Esophagus squamous epithelium (tissue), 5 donors: ENCODE measurements at places on chromosomes 1 and 21.

- no peak for DNase-seq
Observed at GRCh38 chr1:91817211-91817905, 68.6 kb downstream of the TGFBR3 start.

- DNase-seq = no peak
Observed at GRCh38 chr21:45203983-45204382, 83.7 kb downstream of the POFUT2 start.

DNA sequence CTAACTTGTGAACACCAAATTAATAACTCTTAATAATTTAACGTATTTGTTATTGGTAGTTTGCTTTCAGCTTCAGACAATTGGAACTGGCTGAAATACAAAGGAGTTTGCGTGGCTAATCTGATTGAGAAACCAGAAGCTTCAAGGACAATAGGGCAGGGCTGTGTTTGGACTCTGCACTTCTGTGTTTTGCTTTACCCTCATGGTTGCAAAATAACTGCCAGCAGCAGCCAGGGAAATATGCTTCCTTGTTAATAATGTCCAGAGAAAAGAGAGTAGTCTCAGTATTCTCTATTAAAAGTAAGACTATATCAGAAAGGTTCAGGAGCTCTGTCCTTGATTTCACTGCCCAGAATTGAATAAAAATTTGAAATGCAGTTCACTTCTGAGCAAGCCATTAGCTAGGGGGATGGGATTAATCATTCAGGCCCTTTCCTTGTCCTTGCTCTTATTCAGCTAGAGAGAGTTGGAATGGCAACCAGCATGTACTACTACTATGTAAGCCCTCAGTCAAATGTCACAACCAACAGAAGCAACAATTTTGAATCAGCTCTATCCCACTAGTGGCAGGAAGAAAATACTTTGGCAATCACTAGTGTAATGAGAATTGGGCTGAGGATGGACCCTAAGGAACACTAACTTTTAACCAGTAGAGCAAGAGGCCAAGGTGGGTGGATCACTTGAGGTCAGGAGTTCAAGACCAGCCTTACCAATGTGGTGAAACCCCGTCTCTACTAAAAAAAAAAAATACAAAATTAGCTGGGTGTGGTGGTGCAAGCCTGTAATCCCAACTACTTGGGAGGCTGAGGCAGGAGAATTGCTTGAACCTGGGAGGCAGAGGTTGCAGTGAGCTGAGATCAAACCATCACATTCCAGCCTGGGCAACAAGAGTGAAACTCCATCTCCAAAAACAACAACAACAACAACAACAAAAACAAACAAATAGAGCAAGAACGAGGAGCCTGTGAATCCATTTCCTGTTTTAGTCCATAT lies 76.8 kb downstream of the POU2F1 start:
- DNase-seq = no peak

DNA sequence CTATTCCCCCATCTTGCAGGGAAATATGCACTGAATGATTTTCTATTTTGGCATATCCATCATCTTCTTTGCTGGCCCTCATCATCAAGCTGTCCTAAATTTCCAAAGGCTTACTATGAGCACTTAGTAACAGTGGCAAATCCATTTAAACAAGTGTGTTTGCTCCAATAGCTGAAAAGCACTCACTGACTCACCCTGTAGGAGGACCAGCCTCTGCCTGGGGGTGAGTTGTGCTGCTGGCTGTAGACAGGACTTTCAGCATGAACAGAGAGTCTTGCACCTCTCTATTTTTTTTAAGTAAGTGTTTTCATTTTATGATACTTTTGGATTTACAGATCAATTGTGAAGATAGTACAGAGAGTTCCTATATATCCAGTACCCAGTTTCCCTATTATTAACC lies 97.3 kb downstream of the SLC35F3 start:
- no peak for DNase-seq

GRCh38 chr1:223634423-223634822 lies 31.1 kb downstream of the CAPN8 start:
- DNase-seq = no peak
